ENCODE measurements at places on chromosomes 7 and 10.

DNA sequence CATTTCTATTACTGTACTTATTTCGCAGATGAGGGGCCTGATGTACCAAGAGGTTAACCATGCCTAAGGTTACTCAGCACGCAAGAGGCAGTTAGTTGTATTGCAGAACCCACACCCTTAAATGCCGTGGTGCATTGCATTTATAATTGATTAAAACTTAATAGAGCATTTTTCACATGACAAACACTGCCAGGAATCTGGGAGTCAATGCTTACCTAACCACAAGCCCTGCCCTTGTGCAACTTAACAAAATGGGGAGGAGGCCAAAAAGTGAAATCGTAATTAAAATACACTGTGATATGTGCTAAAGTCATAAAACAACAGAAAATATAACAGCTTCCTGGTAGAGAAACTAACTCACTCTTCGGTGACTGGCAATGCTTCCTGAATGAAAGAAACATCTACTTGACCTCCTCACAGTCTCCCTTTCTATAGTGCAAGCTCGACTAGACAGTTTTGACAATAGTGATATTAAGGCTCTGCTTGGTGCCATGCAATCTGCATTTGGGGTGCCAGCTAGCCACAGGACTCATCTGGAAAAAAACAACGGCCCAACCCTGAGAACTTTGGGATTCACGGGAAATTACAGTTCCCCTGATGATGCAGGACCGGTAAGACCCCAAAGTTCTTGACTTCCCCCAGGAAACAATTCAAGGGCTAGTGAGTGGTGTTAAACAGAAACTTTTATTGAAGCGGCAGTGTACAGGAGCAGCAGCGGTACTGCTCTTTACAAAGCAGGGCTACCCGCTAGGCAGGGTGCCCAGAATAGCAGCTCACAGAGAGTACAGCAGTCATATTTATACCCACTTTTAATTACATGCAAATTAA lies 612.4 kb downstream of the TNS3 start:
- DNase-seq: no peak

DNA sequence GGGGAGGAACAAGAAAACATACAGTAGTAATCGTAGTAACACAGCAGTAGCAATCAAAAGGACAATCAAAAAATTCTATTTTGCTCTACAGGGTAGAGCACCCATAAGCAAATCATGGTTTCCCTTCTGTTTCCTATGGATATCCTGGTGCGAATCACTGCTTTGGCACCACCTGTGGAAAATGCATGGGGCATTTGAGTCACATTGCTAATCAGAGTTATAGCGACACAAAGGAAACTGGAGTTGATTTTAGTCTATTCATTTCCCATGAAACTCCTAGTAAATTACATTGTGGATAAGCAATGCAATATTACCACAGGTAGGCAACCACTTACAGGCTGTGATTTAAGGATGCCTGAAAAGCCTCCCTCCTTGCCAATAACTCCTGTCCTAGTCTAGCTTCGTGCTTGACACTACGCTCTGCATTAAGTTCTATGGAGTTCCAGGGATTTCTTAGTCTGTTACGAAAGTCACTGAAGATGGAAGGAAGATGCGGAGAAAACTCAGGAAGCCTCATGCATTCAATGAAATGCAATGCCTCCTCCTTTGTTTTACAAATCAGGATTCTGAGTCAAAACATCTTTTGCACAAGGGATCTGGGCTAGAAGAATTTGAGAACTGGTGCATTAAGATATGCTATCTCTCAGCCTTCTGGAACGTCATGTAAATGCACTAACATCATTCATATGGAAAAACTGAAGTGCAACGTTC lies 188.4 kb downstream of the DGKI start:
- DNase-seq: no peak

GRCh38 chr7:7231865-7232264 lies 49.5 kb downstream of the C1GALT1 start:
- DNase-seq: no peak

- no peak for DNase-seq
Observed at GRCh38 chr10:102421507-102421756, 796 bp downstream of the FBXL15 start.
